ENCODE measurements at places on chromosomes 5 and 9.

GRCh38 chr9:93500571-93501298, 47.4 kb upstream of the FAM120AOS start:
- no peak for DNase-seq

- DNase-seq = no peak
Observed at GRCh38 chr5:25515525-25515924, 870.7 kb upstream of the CDH10 start.

- DNase-seq = no peak
Observed at GRCh38 chr5:84383296-84383815, 1.3 kb downstream of the EDIL3 start.

GRCh38 chr5:19770396-19770795, 217.6 kb downstream of the CDH18 start:
- no peak for DNase-seq

GRCh38 chr5:154559398-154560276, 81.6 kb upstream of the HAND1 start:
- DNase-seq = no peak

DNA sequence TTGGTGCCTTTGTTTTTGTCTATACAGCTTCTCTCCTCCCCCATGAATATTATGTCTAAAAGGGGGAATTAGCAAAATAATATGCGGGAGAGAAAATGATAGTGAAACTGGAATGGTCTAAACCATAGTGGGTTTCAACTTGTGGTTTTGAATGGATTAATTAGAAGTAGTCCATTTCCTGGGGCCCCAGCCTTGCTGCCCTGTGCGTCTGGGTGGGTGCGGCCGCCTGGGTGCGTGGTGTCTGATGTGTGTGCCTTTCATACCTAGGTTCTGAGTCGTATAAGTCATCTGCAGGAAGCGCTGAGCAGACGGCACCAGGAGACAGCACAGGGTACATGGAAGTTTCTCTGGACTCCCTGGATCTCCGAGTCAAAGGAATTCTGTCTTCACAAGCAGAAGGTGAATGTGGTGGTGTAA, 120.0 kb upstream of the CACNA1B start:
- no peak for DNase-seq

DNA sequence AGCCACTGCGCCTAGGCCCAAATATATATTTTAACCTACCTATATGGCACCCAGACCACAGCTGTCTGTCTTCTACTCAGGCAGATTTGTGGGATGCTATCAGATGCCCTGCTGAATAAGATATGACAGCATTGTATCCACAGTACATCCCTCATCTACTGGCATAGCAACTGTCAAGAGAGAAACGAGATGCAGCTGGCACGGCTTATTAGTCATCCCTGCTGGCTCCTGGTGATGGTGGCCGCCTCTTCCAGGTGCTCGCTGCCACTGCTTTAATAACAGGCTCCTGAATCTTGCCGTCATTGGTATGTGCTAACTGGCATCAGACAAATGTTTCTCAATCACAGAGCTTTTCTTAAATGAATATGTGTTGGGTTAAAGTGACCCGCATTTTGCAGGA, 34.0 kb downstream of the B4GALT1 start:
- no peak for DNase-seq

DNA sequence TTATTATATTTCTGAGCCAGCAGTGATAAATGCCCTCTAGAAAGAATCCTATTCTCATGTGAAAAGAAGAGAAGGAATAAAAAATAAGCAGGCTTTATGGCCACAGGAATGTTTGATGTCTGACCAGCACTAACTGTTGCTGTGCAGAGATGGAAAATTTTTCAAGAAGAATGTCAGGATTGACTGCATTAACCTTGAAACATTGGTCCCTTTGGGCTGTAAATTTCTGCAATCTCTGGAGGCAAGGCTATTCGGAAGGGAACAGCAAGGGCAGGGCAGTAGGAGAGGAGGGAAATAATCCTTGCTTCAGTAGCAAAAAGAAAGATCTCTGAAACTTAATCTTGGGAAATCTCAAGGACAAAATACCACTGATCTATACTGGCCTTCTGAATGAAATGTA, 415.2 kb downstream of the DNAH5 start:
- DNase-seq = no peak

DNA sequence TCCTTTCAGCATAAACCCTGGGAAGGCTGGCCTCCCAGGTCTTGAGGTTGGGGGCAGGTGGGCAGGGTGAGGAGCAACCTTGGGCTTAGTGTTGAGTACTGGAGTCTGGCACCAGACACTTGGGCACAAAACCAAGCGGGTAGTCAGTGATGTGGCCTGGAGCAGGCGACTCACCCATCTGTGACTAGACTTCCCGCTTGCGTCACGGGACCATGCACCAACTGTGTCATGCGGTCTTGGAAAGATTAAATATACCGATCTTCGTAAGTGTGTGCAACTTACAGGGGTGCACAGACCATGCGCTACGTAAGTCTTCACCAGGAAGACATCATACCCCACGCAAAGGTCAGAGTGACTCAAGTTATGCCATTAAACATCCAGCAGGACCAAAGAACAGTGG, 304.4 kb upstream of the IRX4 start:
- DNase-seq = no peak

DNA sequence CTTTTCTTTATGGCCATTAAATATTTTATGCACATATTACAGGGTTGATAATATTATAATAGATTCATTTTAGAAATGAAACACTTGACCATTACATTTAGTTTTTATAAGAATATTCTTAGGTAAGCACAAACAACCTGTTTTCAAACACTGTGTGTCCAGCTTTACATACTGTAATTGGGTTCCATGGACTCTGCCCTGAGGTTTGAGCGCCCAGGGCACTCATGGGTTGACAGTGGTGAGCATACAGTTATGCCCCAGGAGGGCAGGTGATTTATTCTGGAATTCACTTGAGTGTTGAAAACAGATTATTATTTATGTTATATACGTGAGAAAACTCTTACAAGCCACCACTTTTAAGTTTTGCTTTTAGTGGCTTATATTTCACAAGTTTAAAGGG, 33.7 kb downstream of the TRIO start:
- no peak for DNase-seq

GRCh38 chr5:176134529-176135223, 103.5 kb upstream of the SIMC1 start:
- no peak for DNase-seq

- DNase-seq = no peak
Observed at GRCh38 chr5:42518595-42519221, 95.5 kb downstream of the GHR start.

DNA sequence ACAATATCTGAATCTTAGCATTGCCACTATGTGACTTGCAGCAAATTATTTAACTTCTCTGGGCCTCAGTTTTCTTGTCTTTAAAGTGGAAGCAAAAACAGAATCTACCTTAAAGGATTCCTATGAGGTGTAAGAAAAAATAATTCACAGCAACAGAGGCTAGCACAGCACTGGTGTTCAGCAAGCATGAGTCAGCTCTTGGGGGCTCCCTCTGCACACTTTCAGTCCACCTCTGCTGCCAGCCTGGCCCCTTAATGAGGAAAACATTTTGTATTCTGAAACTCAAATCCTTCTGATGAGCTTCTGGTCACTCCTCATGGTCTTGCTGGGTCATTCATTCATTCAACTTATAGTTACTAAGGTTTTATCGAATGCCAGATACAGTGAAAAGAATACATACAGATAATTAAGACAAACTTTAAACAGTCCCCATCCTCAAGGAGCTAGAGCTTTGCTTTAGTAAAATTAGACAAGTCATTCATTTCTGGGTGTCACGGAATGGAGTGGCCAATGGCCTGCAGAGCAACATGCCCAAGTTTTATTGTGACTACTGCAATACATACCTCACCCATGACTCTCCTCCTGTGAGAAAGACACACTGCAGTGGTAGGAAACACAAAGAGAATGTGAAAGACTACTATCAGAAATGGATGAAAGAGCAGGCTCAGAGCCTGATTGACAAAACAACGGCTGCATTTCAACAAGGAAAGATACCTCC, 26.8 kb upstream of the IQGAP2 start:
- no peak for DNase-seq

DNA sequence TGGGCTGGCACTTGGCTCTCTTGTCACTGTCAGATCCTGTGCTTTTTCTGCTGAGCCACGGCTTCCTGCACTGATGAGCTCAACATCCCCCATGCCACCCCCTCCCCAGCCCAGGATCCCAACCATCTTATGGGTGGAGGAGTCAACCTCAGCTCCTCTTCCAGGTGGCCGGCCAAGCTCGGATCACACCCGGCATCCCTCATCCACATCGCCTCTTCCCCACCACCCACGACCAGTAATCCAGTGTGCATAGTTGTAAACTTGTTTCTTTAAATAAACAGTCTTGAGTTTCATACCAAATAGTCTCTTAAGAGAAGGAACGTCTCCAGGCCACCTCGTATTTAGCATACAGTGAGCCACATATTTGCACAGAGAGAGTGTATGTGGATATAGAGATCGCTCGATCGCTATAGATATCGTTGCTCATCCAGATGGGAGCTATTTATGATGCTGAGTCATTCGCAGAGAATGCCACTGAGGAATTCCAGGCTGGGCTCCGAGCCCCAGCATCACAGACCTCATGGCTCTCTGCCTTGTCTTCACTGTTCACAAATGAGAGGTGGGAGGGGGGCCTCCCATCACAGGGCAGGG, 61.8 kb upstream of the CPLX2 start:
- no peak for DNase-seq

GRCh38 chr9:28883234-28883633, 1310.0 kb upstream of the C9orf72 start:
- no peak for DNase-seq

GRCh38 chr5:43627028-43627427, 24.0 kb downstream of the NNT start:
- DNase-seq = peak; percentile 53
